ENCODE measurements at places on chromosomes 13 and 19.
A peak's percentile ranks its signal among the peaks of the same experiment; 100 is the strongest.

DNA sequence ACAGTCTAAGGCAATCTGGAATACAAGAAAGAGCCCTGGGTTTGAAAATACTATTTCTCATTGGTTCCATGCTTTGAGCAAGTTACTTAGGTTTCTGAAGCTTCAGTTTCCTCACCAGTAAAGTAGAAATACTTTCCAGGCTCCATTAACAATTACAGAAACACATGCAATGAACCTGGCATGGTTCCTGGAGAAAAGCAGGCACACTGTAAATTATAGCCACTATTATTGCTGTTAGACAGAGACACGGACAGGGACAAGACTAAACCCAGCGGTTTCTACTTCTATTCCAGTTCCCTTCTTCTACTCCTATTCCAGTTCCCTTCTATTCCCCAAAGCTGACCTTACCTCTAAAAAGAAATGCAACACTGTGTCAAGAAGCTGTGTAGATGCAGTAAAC is 41.2 kb downstream of the MIPEP start:
- no peak for DNase-seq

- DNase-seq, result no peak
Measured at GRCh38 chr13:32115066-32115465, 83.5 kb downstream of the FRY start.

DNA sequence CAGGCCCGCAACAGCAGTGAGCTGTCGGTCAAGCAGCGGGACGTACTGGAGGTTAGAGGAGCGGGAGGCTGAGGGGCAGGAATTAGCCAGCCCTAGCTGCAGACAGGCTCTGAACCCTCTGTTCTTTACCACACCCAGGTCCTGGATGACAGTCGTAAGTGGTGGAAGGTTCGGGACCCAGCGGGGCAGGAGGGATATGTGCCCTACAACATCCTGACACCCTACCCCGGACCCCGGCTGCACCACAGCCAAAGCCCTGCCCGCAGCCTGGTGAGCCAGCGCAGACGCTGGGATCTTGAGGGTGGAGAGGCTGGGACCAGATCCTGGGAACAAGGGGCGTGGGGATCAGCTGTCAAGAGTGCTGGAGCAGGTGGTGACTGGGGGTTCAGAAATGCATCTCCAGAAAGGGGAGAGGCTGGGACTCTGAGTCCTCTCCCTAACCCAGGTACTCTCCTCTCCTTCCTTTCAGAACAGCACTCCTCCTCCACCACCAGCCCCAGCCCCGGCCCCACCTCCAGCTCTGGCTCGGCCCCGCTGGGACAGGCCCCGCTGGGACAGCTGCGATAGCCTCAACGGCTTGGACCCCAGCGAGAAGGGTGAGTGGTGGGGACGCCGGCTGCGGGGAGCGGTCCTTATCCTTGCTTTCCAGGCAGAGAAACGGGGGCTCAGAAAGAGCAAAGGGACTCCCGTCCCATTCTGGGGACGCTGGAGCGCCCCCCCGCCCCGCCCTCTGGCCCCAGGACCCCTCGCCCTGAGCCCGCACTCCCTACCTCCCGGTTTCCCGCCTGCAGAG is 10.4 kb downstream of the EPS8L1 start:
- DNase-seq, result no peak

DNA sequence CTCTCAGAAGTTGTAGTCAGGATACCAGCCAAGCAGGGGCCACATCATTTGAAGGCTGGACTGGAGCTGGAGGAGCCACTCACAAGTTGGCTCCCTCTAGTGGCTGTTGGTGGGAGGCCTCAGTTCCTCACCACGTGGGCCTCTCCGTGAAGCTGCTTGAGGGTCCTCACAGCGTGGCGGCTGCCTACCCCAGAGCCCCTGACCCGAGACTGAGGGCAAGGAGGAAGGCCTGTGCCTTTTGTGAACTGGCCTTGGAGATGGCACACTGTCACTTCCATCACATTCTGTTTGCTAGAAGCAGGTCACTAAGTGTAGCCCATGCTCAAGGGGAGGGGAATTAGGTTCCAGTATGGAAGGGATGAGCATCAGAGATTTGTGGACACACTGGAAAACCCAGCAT is 14.6 kb downstream of the GNA11 start:
- DNase-seq, result peak; percentile 81

GRCh38 chr19:32877977-32878745 is 8.6 kb upstream of the SLC7A9 start:
- no peak for DNase-seq

DNA sequence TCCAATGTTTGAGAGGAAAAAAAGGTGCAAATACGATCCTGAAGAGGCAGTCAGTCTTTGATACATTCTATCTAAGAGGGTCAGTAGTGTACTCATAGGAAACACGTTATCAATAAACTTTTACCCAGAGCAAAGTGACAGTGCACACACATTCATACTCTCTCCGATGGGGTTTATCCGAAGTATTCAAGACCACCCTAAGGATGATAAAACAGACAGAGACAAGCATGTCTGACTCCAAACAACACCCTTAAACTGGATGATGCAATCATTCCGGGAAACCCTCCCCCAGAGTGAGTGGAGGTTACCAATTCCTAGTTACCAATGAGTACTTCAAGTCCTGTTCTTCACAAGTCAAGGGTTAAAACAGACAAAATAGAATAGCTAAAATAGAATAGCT is 79.1 kb downstream of the DNAJC3 start:
- DNase-seq, result no peak

DNA sequence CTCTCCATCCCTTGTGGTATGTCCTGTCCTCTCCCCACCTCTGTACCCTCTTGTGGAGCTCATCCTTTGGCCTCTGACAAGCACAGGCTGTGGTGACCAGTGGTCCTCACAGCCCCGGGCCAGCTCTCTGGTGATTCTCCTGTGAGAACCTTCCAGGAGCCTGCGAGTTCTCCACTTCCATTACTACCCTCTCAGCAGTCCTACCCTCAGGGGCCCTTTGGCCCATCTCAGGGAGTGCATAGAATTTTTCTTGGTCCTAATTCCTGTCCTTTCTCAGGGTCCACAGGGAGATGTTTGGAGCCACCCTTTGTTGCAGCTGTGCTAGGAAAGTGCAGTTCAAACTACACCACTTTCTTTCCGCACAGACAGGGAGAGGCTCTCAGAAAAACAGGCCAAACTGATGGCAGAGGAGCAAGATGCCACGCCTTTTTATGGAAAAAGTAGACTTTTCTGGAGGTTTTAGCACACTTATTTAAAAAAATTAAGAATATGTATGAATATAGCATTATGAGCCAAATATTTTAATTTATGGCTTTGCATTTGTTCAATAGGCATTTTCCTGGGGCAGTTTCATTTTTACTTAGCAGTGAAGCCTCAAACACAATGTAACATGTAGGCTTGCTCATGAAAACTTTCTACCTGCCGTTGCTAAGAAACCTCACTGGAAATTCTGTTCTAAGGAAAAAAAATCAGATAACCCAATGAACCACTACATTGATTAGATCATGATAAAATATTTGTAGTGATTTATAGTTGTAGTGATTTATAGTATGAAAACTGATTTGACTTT is 92.0 kb downstream of the GPR12 start:
- DNase-seq, result no peak

DNA sequence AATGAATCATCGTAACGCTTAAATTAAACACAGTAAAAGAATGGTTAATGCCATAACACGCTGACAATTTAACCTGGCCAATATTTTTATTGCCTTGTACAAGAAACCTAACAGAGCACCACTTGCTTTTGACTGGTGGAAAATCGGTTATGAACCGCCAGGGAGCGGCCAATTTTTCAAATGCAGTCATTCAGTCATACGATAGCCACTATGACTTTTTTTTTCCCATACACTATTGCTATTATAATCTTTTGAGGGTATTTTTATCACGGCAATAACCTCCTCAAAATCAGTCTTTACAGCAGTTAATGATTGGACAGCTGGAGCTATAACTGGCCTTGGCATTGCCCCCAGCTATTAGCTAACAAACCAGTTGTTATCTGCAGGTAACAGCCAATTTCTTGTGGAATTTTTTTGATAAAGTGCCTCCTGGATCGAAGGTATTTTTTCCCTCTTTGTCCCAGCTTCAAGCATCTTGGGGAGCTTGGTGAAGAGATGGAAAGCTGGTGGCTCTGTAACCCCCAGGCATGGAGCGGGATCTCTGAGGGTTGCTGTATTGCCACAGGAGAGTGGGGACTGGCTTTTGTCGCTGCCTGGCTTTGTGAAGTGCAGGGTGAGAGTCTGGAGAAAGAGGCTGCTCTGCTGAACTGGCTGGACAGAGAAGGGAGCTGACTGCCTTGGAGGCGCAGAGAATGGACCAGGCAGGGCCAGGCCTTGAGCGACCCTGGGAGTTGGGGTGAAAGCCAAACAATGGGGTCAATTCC is 198.4 kb upstream of the ZNF536 start:
- no peak for DNase-seq

DNA sequence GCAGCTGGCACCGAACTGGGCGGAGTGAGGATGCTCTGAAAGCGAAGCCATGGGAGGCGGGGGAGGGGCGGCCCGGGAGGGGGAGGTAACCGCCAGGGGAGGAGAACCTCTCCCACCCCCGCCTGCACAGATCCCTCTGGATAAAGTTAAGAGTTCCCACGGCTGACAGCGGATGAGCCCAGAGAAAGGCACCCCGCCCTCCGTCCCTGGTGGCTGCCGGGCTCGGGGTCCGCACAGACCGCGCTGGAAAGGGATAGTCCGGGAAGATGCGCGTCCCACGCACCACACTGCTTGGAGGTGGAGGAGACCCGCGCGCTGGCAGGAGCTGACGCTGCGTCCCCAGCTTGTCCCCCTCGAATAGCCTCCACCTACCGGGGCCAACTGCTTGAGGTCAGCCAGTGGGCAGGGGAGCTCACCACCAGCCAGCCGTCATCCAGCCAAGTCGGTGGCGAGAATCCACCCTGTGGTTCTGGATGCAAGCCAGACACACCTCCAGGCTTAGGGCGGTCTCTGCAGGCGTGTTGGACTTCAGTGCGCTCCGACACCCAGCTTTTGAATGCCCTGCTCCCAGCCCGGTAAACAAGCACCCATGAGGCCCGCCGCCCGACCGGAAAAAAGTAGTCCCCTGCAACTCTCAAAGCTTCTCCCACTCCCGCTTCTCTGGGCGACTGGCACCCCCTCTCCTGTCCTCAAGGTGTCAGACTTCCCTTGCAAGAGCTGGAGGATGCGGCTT is at the start of gene TRPC4:
Gene TRPC4 (minus strand): TSS at position 17 of the 733 bp plus-strand sequence. CDS start 86,439 bp downstream, outside the sequence.
- DNase-seq, result no peak

DNA sequence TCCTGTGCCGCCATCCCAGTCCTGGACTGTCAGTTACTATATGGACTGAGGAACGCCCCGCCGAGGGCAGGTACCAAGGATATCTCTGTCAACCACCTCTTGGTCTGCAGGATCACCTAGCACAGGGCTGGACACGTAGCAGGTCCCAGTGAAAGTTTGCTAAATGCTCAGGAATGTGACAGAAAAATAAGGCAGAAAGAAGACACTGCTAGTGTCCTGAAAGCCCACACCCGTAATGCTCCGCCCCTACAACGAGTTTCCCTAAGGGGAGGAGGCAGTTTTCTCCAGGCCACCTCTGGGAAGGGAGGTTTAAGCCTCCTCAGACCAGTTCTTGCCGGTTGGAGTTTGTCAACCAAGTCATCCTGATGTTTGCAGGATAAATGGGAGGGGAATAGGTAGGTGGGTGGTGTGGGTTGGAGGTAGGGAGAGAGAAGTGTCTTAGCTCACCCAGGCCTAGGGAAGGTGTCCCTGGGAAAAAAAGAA is 1.7 kb upstream of the SERTAD3 start:
- no peak for DNase-seq

DNA sequence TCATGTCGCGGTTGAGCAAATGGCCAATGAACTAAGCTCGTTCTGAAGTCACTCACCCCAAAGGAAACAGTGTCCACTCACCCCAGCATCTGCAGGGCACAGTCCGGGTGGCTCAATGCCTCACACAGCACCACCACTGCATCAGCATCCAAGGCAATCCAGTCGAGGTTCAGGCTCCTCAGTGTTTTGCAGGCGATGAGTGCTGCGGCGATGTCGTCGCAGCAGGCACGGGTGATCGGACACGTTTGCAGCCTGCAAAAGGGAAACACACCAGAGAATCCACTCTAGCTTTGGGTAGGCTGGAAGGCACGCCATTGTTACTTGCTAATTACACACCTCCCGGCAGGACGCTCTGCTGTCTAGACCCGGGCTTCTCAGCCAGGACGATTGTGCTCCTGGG is 26.5 kb downstream of the NLRP9 start:
- no peak for DNase-seq

DNA sequence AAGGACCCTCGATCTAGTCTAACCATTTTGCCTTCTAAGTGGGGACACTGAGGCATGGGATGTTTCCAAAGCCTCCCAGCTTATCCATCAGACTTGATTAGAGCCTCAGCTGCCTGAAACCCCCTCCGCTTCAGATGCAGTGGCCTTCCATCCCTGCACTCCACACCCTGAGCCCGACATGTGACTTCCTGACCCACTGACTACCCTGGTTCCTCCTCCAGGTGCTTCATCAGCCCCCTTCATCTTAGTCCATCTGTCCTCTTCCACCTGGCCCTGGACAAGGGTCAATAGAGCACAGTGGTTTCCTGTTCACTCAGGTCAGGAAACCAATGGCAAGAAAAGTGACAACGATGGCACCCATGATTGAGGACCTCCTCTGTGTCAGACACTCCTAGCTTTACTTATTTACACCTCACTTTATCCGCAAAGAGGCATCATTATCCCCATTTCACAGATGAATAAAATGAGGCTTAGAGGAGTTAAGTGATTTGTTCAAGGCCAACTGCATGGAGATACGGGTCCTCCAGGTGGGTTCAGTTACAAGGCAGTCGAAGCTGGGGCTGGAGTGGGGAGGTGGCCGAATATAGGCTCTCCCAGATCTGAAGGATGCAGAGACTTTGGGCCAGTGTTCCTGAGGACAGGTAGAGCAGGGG is 81.6 kb upstream of the TM9SF2 start:
- peak; percentile 44 for DNase-seq

DNA sequence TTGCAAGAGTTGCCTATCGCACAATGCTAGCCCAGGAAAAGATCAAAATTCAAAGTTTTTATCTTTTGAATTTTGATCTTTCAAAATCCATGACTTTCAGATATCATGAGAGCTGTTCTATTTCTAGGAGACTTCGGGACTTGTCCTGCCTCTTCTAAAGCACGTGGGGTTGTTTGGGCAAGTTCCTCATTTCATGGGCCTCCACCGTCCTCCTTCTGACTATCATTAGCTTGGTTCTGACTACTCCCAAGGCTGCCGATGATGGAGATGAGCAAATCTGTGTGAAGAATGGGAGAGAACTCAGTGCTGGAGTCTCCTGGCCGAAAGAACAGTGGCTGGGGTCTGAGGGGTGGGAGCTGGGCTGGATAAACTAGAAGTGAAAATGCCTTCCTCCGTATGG is 86.5 kb downstream of the COL4A1 start:
- no peak for DNase-seq

GRCh38 chr19:55209693-55210472 is 582 bp upstream of the PTPRH start:
- peak; percentile 83 for DNase-seq

- no peak for DNase-seq
Measured at GRCh38 chr13:23673354-23673753, 103.1 kb downstream of the TNFRSF19 start.

DNA sequence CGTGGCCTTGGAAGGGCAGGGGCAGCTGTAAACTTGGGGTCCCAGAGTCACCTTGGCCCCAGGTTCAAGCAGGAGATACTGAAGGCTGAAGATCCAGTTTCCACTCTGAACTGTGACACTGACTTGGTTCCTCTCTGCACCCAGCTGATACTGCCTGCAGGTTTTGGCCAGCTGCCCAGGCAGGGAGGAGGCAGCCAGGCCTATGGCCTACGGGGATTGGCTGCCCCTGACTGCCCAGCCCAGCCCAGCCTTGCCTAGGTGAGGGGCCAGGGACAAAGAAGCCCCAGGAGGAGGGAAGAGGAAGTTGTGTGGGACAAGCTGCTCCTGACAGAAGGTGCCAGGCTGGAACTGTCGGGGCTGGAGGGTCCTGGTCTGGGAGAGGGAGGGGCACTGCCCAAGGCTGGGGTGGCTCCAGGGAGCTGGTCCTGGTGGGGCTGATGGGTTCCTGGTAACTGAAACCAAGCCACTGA is 51.7 kb upstream of the CYP4F8 start:
- peak; percentile 90 for DNase-seq
